ENCODE measurements at places on chromosomes 3 and 15.
A peak's percentile ranks its signal among the peaks of the same experiment; 100 is the strongest.

DNA sequence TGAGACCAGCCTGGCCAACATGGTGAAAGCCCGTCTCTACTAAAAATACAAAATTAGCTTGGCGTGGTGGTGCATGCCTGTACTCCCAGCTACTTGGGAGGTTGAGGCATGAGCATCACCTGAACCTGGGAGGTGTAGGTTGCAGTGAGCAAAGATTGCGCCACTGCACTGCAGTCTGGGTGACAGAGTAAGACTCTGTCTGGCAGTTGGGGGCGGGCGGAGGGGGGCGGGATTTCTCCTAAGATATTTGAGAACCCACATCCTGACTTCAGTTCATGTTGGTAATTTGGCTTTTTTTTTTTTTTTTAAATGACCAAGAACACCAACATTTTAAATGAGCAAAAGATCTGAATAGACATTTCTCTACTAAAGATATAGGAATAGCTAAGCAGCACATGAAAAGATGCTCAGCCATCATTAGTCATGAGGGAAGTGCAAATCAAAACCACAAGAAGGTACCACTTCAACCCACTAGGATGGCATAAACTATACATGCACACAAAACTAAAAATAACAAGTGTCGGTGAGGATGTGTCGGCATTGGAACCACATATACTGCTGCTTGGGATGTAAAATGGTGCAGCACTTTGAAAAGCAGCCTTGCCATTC, 75.6 kb upstream of the LMOD3 start:
- DNase-seq: no peak

DNA sequence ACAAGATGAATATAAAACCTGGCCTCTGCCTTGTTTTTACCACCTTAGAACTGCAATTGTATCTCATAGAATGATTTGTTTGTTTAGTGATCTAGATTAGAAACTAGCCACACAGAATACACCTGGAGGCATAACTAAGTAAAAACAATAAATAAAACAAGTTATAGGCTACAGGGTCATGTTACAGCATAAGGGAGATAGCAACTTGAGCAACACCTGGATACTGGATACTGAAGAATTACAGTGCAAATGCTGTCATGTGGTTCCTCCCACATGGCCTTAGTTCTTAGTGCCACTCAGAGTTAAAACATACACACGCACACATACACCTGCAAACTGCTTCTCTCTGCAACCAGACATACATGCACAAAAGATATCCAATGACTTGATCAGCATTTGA, 563.4 kb upstream of the DPPA4 start:
- DNase-seq: no peak

GRCh38 chr3:10992017-10992942, at the start of gene SLC6A1:
SLC6A1 (plus strand) TSS chr3:10992748; CDS start chr3:11017212, 24,464 bp downstream.
- peak; percentile 71 for DNase-seq

- DNase-seq: no peak
Observed at GRCh38 chr15:52326756-52327155, 31.2 kb upstream of the MYO5C start.

GRCh38 chr15:41926185-41927056, 32.6 kb upstream of the SPTBN5 start:
- no peak for DNase-seq

DNA sequence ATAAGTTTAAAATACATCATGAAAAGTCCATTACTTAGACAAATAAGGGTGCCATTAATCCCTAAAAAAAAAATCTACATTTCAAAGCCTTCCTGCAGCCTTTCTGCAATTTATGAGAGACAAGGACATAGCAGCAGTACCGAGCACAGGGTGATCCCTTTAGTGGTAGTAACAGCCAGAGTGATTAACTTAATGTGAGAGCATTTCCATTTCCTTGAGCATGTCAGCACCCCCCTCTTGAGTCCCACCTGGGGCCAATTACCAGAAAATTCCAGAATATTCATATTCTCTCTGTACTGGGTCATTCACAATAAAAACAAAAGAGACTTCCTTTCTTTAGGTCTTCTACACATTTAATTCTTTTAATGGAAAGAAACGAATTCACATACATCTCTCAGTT, 546.9 kb upstream of the CCDC54 start:
- DNase-seq: no peak

DNA sequence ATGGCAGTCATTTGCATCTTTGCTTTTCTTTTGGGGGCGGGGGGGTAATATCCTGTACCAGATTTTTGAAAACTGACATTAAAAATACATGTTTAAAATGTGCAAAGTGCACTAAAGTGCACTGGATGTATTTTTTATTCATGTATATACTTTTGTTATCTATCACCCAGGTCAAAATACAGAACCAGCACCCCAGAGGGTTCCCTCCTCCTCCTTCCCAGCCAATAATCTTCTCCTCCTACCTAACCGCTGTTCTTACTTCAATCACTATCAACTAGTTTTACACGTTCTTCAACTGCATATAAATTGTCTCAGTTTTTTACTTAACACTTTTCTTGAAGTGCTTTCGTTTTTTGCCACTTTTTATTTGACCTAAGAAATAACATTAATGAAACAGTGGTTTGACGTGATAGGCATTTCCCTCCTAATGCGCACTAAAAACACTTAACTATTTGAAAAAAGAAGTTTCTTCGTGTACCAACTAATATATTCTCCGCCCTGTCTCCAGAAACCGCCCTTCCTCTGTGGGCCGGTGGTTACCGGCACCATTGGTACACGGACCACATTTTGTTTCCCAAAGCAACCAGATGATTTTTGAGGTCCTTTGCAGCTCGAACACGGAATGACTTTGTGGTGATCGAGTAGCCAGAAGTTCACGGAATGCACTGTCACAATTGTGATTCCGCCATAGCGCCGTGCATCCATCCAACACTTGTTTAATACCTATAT, 836 bp upstream of the AKAP13 start:
- DNase-seq: peak; percentile 42

DNA sequence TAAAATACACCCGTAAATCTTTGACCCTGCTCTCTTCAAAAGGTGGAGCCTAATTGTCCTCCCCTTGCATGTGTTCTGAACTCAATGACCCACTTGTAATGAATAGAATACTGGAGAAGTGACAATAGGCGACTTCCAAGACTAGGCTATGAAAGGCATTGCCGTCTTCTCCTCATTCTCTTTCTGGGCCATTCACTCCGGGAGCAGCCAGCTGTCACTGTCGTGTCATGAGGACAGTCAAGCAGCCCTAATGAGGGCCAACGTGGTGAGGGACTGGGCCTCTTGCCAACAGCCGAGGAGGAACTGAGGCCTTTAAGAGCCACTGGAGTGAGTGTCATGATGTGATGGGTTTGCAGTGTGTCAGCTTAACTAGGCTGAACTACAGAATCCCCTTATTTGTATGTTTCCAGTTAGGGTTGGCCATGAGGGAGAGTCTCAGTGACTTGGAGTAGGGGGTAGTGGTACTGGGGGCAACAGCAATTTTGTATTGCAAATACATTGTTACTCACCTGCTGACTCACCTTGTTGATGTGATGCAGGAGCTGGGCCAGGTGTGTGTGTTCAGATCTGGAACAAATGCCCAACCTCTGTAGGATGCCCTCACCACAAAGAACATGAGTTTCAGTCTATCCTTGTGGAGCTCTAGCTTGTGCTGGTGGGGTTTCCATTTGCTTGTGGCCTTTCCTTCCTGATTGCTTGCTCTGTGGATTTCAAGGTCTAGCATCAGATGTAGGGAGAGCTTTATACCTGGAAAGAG, 188.5 kb upstream of the PROK2 start:
- DNase-seq: peak; percentile 40

DNA sequence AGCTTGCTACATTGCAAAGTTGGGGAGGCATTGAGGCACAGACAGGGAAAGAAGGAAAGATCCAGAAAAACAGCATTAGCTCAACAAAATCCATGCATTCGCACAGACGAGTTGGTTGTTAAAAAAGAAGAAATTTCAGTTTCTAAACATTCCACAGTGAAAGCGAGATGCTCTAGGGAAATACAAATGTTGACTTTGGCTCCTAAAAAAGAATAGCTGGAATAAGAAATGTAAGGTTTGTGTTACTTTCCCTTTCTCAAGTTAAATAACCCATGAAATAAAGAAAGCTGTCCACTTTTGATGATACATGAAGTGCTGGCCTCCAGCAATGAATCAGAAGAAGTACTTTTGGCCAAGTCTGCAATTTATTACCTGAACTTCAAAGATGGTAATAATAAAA, 465.1 kb downstream of the ERC2 start:
- peak; percentile 86 for DNase-seq

DNA sequence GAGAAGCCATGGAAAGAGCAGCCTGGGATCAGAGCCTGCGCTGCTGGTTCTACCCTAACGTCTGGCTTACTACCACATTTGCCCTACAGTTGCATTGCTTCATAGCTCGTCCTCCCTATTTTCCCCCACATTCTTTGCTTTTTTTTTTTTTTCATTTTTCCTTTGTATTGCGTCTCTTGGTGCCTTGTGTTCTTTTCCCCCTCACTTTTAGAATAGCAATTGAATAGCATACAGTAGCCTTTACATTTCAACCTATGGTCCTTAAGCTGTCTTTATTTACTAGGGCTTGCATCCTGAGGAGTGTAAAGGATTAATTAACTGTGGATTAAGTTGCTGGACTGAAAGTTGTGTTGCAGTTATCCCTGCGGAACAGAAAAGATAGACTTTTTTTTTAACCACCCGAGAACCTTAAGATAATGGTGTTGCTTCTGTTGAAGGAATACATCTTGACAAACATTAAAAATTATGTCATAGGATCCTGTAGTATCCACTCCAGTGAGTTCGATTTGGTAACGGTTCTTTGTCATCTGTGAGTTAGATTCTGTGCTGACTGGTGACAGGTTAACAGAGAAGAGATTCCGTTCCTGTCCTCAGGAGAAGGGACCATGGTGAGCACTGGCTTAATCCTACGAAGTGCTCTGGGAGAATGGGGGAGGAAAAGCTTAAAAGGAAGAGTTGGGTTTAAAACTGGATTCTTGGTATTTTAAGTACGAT, 417.4 kb upstream of the NAALADL2 start:
- DNase-seq: peak; percentile 71

DNA sequence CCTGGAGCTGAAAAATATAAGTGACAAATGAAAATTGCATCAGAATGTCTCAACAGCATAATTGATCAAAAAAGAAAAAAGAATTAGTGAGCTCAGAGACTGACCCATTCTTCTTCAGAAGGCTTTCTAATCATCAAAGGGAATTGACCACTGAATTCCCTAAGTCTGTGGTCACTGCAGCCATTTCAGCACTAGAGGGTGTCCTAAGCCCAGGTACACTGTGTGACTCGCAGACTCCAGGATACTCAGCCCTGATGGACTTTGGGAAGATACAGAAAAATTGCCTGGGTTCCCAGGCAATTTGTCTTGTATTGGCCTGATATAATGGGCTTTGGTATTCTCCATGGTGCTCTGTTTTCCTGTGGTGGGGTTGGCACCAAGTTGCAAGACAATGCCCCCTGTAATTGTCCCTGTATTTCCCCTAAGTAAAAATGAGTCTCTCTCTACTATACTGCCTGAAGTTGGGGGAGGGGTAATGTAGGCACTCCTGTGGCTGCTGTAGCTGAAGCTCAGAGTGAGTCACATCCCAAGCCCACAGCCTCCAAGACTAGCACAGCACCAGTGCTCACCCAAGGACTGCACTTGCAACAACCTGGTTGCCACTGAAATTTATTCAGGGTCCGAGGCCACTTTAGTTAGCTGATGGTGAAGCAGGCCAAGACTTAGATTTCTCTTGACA, 256.0 kb upstream of the STAC start:
- peak; percentile 10 for DNase-seq

DNA sequence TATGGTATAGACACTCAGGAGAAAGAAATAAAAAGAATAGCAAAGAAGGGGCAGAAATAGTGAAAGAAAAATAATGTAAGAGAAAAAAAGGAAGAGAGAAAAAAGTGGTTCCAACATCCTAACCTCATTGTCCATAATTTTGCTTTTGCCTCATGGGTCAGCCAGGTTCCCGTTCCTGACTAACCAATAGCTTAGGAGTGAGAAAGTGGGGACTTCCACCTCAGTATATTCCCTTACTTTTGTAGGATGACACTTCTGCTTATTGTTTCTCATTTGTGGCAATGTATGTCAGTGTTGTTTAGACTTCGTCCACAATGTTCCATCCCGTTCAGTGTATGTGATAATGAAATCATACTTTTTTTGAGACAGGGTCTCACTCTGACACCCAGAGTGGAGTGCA, 9.3 kb upstream of the SLC12A8 start:
- DNase-seq: no peak

- DNase-seq: no peak
Observed at GRCh38 chr15:84631706-84632272, 22.3 kb downstream of the WDR73 start.

GRCh38 chr3:61715886-61716527, 154.6 kb downstream of the PTPRG start:
- peak; percentile 43 for DNase-seq

- no peak for DNase-seq
Observed at GRCh38 chr3:182704926-182705325, 88.4 kb upstream of the ATP11B start.

GRCh38 chr3:123520656-123521055, 64.2 kb downstream of the HACD2 start:
- DNase-seq: no peak

DNA sequence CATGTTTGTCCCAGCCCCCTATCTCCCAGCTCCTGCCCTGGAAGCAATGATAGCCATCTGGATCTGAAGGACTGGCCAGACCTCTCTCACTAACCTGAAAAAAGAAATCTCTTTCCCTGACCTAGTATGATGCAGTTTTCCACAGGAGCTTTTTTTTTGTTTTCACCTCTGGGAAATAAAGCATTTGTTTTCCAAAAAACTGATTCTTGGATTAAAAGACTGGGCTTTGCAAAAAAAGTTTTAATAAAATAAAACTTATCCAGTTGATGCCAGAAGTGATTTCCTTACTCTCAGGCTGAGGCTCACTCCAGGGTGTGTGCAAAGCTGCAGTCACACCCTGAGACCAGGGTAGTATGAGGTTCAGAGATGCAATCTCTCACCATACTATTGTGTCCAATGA, 104.0 kb downstream of the RYK start:
- peak; percentile 65 for DNase-seq

GRCh38 chr15:71055461-71055860, 59.8 kb upstream of the THSD4 start:
- DNase-seq: peak; percentile 18

- peak; percentile 55 for DNase-seq
Observed at GRCh38 chr15:63970621-63971426, 75.5 kb downstream of the DAPK2 start.

- DNase-seq: peak; percentile 26
Observed at GRCh38 chr3:110932567-110932966, 139.0 kb upstream of the NECTIN3 start.

- DNase-seq: peak; percentile 52
Observed at GRCh38 chr3:133956353-133956752, 60.7 kb upstream of the RAB6B start.

- no peak for DNase-seq
Observed at GRCh38 chr3:52874864-52875587, 22.3 kb downstream of the STIMATE start.

GRCh38 chr15:100901296-100901695, 17.9 kb upstream of the LRRK1 start:
- no peak for DNase-seq

DNA sequence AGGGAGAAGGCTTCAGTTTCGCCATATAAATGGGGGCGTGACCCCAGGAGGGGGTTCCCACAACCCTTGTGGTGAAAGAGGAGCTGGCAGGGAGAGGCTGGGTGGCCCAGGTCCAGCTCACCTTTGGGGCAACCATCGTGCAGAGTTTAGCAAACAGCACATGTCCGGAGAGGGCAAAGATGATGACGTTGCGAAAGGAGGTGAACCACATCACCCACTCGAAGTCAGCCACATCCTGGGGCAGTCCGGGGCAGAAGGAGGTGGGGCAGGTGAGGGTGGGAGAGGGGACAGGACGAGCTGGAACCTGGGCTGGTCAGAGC, 3.7 kb downstream of the HHATL start:
- DNase-seq: no peak
